Activated naive CD4-positive, alpha-beta T cell treated with anti-CD3 and anti-CD28 coated beads, Interleukin-2, amount 50 U/mL, for 72 hours (primary cell): ENCODE measurements at places on chromosomes 16 and 17. TPM values are rescaled to one million over a fixed set of nuclear protein-coding genes. Genes with fewer than 3 reads are reported as not detected.

TEKT5 gene
- total RNA-seq, result not detected

CHST6 gene
- total RNA-seq, result not detected

TAT gene
- not detected for total RNA-seq

DNA sequence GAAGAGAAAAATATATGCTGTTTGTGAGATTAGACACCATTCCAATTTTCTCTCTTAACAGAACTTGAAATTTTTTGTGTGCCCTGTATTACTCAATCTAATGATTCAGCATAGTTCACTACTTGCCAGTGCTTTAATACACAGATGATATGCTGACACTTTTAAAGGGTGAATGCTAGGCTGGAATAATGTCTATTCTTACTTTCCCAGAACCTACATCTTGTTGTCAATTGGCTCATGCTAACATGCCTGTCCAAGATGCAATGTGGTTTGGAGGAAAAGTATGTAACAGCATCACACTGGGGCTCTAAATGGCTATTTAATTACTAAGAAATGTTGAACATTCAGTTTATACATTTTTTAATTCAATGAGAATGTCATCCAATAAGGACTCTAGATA, 7.6 kb upstream of the MAP2K6 start:
- DNase-seq, result no peak
